ENCODE measurements at places on chromosomes 6 and 20.

DNA sequence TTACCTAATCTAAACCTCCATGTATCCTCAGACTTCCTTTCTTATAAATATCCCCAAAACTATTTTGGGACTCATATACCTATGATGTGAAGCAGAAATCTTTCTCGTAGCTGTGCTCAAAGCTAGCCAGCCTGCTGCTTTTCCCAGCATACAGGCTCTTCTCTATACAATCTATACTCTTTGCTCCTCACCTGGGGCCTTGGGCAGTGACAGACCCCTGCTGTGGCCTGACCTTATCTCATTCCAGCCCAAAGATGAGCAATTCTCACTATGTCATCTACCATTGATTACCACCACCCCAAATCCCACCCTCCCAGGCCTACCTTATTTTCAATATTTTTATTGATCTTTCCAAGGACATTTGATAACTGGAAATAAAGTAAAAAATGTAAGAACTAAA is 83.2 kb upstream of the FBXL4 start:
- DNase-seq = no peak
- no peaks in the 10 kb centered on the region for H3K4me1 ChIP-seq
- H3K36me3 ChIP-seq = no peaks in the 10 kb centered on the region
- H3K27ac ChIP-seq = no peak overlapping the region
- H3K4me3 ChIP-seq = no peak overlapping the region

DNA sequence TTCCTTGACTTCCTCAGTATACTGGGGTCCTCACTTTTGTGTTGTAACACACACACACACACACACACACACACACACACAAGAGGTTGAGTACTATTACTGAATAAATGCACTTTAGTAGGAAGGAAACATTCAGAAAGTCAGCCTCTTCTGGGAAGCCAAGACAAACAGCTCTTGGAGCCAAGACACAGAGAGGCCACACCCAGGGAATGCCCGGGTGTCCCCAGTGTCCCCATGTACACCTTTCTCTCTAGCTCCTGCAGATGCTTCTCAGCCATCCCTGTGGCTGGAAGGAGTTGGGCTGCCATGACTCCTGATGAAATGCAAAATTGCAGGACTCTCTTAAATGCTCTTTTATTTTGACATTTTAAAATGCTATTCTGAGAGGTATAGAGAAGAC is 70.5 kb downstream of the PPP1R14C start:
- H3K4me3 ChIP-seq = no peak overlapping the region
- no peak for DNase-seq
- H3K27me3 ChIP-seq = peaks cover 3% of the 10 kb centered on the region
- no peak overlapping the region for H3K27ac ChIP-seq

- no peaks in the 10 kb centered on the region for H3K36me3 ChIP-seq
- no peak for DNase-seq
- H3K27me3 ChIP-seq = no peaks in the 10 kb centered on the region
- H3K4me3 ChIP-seq = no peak overlapping the region
- no peak overlapping the region for H3K27ac ChIP-seq
- no peaks in the 10 kb centered on the region for H3K4me1 ChIP-seq
Measured at GRCh38 chr20:21289651-21290050, 13.5 kb upstream of the XRN2 start.

DNA sequence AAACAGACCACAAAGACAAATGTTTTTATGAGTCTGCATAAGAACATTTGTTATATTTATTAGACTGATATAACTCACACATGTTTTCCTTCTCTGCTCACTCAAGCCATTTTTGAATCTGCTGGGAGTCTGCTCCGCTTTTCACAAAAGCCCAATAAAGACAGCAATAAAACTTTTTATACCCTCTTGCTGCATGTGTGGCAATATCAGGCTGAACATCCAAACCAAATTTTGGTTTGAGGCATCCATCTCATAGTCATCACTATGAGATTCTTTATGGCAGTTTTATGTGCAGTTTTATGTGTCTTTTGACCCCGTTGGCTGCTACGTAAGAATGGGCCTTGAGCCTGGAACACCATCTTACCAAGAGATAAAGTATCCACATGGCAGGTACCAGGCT is 1276.8 kb upstream of the ADGRB3 start:
- H3K27me3 ChIP-seq = no peaks in the 10 kb centered on the region
- no peak overlapping the region for H3K4me3 ChIP-seq
- no peaks in the 10 kb centered on the region for H3K36me3 ChIP-seq
- no peak overlapping the region for H3K27ac ChIP-seq

DNA sequence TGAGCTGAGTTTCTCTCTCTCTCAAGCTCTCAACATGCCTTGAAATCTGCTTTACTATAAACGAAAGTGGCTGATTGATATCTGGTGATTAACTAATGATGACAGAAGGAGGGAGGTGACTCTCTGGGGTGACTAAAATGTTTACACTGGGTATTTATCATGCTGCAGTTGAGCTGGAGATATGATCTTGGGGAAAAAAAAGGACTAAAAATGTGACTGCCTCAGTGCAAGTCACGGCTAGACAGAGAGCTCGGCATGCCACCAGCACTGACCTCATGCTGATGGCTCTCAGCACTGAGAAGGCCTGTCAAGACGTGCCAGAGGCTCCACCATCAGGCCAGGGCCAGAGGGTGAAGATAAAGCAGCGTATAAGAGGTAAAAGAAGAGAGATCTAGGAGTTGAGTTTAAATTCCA is 103.1 kb upstream of the SPACA1 start:
- peaks cover 2% of the 10 kb centered on the region for H3K27me3 ChIP-seq
- H3K4me1 ChIP-seq = no peaks in the 10 kb centered on the region
- H3K36me3 ChIP-seq = no peaks in the 10 kb centered on the region
- no peak for DNase-seq
- H3K4me3 ChIP-seq = no peak overlapping the region
- no peak overlapping the region for H3K27ac ChIP-seq

DNA sequence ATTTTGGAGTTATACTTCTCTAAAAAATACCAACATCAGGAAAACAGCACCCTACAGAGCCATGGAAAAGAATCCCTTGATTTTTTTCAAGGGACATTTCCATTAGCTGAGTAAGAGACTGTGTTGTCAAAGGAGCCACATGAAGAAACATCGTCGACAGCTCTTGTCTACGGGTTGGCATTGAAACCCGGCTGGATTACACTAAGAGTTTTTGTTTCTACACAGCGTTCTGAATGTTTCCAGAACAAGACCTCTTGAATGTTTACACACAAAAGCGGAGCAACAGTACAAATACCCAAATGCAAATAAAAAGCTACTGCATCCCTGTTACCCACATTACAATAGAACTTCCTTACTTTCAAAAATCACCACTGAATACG is 2.4 kb upstream of the MYLK4 start:
- DNase-seq = no peak
- no peak overlapping the region for H3K4me3 ChIP-seq
- H3K36me3 ChIP-seq = no peaks in the 10 kb centered on the region
- H3K4me1 ChIP-seq = peaks cover 3% of the 10 kb centered on the region

- no peak overlapping the region for H3K27ac ChIP-seq
- H3K4me3 ChIP-seq = no peak overlapping the region
- H3K27me3 ChIP-seq = no peaks in the 10 kb centered on the region
- no peak for DNase-seq
- H3K36me3 ChIP-seq = no peaks in the 10 kb centered on the region
Measured at GRCh38 chr20:8223091-8223870, 91.2 kb downstream of the PLCB1 start.

- DNase-seq = no peak
- no peak overlapping the region for H3K27ac ChIP-seq
- no peak overlapping the region for H3K4me3 ChIP-seq
- no peaks in the 10 kb centered on the region for H3K4me1 ChIP-seq
- H3K27me3 ChIP-seq = no peaks in the 10 kb centered on the region
- peaks cover 10% of the 10 kb centered on the region for H3K36me3 ChIP-seq
Measured at GRCh38 chr6:108661430-108661829, 100.7 kb downstream of the FOXO3 start.

DNA sequence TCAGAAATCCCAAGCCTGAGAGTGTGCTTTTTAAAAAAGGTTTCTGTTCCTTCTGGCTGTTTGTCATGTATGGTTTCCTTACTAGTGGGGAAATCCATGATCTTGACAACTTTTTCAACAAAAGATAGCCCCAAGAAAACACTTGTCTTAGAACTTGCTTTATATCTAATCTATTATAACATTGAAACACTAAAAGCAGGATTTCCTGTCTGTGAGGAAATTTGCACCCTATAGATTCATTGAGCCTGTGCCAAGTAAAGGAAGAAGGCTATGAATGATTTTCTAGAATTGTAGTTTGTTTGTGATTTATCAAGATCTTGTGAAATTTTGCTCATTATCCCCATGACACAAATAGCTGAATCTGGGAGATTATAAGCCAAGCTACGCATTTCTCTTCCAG is 238.6 kb upstream of the RIN2 start:
- H3K27me3 ChIP-seq = no peaks in the 10 kb centered on the region
- no peaks in the 10 kb centered on the region for H3K36me3 ChIP-seq
- no peaks in the 10 kb centered on the region for H3K4me1 ChIP-seq
- no peak overlapping the region for H3K4me3 ChIP-seq

DNA sequence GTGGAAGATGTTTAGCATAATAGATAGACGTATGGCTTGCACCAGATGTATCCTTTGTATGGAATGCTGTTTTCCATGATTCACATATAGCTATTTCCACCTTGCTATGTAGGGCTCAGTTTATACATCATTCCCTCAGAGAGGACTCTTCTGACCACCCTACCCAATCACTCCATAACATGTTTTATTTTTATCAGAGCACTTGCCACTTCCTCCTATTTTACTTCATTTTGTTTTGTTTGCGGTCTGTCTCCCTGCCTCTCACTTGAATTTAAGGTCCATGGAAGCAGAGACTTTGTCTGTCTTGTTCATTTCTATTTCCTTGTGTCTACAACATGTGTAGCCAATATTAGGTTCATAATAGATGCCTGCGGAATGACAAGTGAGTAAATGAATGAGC is 266.9 kb upstream of the CITED2 start:
- no peak overlapping the region for H3K27ac ChIP-seq
- no peaks in the 10 kb centered on the region for H3K36me3 ChIP-seq
- H3K27me3 ChIP-seq = peaks cover 3% of the 10 kb centered on the region
- no peak for DNase-seq

- H3K4me3 ChIP-seq = no peak overlapping the region
- H3K27ac ChIP-seq = no peak overlapping the region
- no peaks in the 10 kb centered on the region for H3K4me1 ChIP-seq
- H3K27me3 ChIP-seq = peaks cover 4% of the 10 kb centered on the region
- H3K36me3 ChIP-seq = no peaks in the 10 kb centered on the region
Measured at GRCh38 chr6:156556811-156557210, 220.4 kb upstream of the ARID1B start.

DNA sequence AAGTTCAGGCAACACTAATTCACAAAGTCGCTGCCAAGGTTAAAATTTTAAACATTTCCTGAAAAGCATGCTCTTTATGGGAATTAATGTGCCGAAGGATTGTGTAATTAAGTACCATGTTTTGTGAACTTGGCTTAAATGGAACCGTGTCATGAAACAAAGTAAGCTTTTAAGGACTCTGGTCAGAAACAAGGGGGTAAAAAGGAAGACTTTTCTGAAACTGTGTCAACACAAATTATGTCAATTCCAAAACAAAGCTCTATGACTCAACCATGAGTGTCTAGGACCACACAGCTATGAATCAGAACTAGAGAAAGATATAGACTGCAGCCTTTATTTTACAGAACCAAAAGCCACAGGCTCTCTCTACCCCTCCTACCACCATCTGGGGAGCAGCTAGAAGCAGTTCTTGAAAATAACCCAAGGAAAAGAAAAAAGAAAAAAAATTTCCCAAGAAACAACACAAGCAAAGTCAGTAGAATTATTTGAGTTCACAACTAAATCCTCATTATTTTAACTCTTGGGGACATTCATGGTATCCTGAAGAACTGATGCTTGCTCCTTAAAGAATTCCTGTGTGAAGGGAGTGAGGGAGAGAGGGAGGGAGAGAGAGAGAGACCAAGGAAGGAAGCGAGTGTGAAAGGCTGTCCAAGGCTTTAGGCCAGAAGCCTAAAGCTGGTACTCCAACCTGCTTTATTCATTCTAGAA is 81.9 kb downstream of the ZMYND8 start:
- no peak overlapping the region for H3K4me3 ChIP-seq
- H3K4me1 ChIP-seq = no peaks in the 10 kb centered on the region
- no peak for DNase-seq
- H3K36me3 ChIP-seq = peaks cover 53% of the 10 kb centered on the region
- H3K27me3 ChIP-seq = no peaks in the 10 kb centered on the region
- no peak overlapping the region for H3K27ac ChIP-seq

- no peaks in the 10 kb centered on the region for H3K4me1 ChIP-seq
- no peaks in the 10 kb centered on the region for H3K36me3 ChIP-seq
- H3K27ac ChIP-seq = no peak overlapping the region
- no peak for DNase-seq
- no peaks in the 10 kb centered on the region for H3K27me3 ChIP-seq
Measured at GRCh38 chr6:9628819-9629218, 786.1 kb downstream of the TFAP2A start.
